Thoracic aorta (tissue), 2 donors: ENCODE measurements at places on chromosomes 2 and 18.

DNA sequence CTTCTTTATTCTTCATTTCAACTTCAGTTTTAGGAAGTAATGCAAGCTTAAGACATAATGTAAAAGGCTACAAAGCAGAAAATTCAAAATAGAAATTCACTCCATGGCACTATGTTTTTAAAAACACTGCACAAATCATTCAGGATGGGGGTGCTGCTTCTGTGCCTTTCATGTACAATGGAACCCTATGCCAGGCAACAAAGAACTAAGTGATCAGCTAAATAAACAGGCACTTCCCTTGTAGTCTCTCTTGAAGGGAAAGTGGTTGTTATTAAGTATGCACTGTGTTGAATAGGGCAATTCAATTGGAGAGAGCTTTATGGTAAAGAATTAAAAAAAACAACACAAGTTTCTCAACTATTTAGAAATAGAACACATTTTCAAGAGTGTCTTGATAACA lies 10.9 kb upstream of the ERBB4 start:
- H3K27ac ChIP-seq: no peak overlapping the region
- H3K27me3 ChIP-seq: no peaks in the 10 kb centered on the region
- H3K4me3 ChIP-seq: no peak overlapping the region
- DNase-seq: no peak

- H3K4me3 ChIP-seq: peak within 1 kb of the TSS; percentile 68
- no peak for DNase-seq
- no peaks in the 10 kb centered on the region for H3K27me3 ChIP-seq
- H3K27ac ChIP-seq: no peak within 1 kb of the TSS
- no peaks in the 10 kb centered on the region for H3K36me3 ChIP-seq
- H3K4me1 ChIP-seq: peaks cover 28% of the 10 kb centered on the region
Measured at GRCh38 chr18:49561289-49562193, at the start of gene LIPG. LIPG (plus strand) TSS chr18:49562057; CDS start chr18:49562309, 252 bp downstream.

DNA sequence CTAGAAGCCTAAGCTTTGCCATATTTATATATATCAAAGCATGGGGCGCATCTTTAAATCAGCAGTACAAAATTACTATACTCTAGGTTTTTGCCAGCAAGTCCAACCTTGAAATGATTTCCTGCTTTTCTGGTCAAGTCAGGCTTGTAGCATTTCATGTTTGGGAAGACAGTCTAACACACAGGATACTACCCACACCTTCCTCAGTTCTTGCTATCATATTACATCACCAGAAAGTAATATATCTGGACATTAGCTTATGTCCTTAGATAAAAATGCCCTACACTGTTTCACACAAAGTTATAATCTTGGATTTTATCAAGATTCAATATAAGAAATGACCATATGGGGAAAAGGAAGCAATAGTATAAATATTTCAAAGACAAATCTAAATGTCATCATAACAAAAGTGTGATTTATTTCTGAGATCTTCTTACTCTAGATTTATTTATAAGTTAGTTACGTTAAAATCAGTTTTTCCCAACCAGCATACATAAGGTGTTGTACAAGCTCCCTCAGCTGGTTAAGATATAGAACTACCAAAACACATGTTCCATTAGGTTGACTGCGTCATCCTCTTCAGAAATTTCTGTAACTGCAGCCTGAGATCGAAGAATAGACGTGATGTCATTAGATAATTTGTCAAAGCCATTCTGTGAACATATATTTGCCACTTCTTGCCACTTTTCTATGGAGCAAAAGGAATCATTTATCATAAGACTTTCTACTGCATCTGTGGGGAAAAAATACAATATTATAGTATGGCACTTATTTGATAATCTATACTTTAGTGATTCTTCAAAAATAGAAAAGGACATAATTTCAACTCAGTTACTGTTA lies 56.6 kb downstream of the CLHC1 start:
- no peaks in the 10 kb centered on the region for H3K27me3 ChIP-seq
- no peaks in the 10 kb centered on the region for H3K36me3 ChIP-seq
- peak overlapping the region; percentile 34 for H3K4me3 ChIP-seq
- no peak for DNase-seq

- H3K27me3 ChIP-seq: peaks cover 8% of the 10 kb centered on the region
- peaks cover 7% of the 10 kb centered on the region for H3K4me1 ChIP-seq
- DNase-seq: no peak
- H3K4me3 ChIP-seq: peak overlapping the region; percentile 11
- peaks cover 7% of the 10 kb centered on the region for H3K36me3 ChIP-seq
- H3K27ac ChIP-seq: no peak overlapping the region
Measured at GRCh38 chr2:45004562-45005191, 4.6 kb downstream of the SIX2 start.

- no peaks in the 10 kb centered on the region for H3K36me3 ChIP-seq
- DNase-seq: no peak
- H3K27ac ChIP-seq: no peak overlapping the region
- no peaks in the 10 kb centered on the region for H3K4me1 ChIP-seq
- H3K4me3 ChIP-seq: no peak overlapping the region
- H3K27me3 ChIP-seq: no peaks in the 10 kb centered on the region
Measured at GRCh38 chr2:156956161-156956560, 301.3 kb upstream of the GALNT5 start.

- no peaks in the 10 kb centered on the region for H3K36me3 ChIP-seq
- no peak overlapping the region for H3K27ac ChIP-seq
- no peak overlapping the region for H3K4me3 ChIP-seq
- DNase-seq: no peak
- no peaks in the 10 kb centered on the region for H3K4me1 ChIP-seq
Measured at GRCh38 chr18:55088000-55088401, 128.7 kb upstream of the CCDC68 start.

GRCh38 chr2:175855794-175856453 lies 146.1 kb downstream of the LNPK start:
- peak; percentile 45 for DNase-seq
- H3K36me3 ChIP-seq: no peaks in the 10 kb centered on the region
- peak overlapping the region; percentile 58 for H3K4me3 ChIP-seq
- peak overlapping the region; percentile 86 for H3K27ac ChIP-seq

- no peaks in the 10 kb centered on the region for H3K27me3 ChIP-seq
- H3K27ac ChIP-seq: no peak overlapping the region
- no peaks in the 10 kb centered on the region for H3K4me1 ChIP-seq
- no peak overlapping the region for H3K4me3 ChIP-seq
- DNase-seq: no peak
Measured at GRCh38 chr2:199488772-199489400, 31.1 kb upstream of the SATB2 start.
